ENCODE measurements at places on chromosomes 5 and 9. TPM values are rescaled to one million over a fixed set of nuclear protein-coding genes. Genes with fewer than 3 reads are reported as not detected.

- DNase-seq: no peak
Observed at GRCh38 chr5:175712681-175713085, 54.8 kb downstream of the HRH2 start.

- DNase-seq: no peak
Observed at GRCh38 chr5:37412515-37412914, 33.4 kb downstream of the WDR70 start.

PCDHGC5 gene
- 0.97 TPM for total RNA-seq

- DNase-seq: no peak
Observed at GRCh38 chr9:99361817-99362216, 139.7 kb downstream of the SEC61B start.

DNA sequence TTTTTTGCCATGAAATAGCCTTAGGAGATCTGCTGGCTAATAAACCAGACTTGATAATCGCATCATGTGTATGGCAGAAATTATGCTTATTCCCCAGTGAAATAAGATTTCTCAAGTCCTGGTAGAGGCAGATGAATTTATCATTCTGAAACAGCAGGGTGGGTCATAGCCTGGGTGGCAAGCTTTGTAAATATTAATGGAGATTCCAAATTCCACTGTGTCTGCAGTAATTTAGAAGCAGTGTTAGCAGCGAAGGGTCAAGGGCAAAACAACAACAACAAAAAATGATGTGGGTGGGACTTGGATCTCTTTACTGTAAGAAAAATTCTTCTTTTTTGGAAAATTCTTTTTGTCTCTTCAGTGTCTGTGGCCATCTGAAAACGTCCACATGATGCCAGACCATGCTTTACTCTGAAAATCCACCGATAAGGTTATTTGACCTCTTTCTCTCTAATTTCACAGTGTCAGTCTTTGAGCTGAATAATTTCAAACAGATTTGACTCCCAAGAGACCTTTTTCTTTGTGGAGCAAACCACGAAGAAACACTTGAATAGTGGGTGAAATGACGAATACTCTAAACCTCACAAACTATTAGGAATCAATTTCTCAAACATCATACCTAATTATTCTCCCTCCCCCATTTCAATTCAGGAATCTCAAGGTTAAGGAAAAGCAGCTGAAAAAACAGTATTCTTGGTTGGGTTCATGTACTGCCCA is 106.0 kb upstream of the RPS23 start:
- no peak for DNase-seq

DNA sequence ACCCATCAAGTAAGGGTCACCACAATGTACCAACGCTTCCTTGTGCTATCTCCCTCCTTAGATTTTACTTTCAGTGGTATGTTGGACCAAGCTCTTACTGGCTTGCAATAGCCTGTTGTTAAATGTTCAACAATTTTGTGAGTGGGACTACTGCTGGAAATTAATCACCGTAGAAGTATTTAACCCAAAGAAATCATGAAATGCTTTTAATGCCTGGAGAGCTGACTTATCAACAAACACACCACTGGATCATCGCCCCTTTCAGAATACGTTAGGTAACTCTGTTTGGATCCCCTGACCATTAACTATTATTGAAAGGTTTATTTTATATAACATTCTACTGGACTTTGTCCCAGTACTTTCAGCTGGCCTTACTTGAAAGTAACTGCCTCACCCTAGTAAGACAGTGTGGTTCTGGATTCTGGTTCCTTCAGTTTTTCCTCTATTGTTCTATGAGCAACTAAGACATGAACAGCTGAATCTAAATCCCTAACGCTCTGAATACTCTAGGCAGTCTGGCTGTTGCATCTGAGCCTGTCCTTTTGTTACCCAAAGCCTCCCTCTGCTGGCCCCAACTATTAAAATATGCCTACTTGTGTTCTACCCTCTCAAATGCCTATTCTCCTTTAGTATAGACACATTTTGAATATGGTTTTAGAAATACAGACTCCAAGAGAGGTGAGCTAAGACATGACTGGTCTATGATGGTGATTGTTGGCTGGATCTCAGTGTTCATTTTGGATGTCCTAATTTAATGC is 1203.4 kb upstream of the DMAC1 start:
- no peak for DNase-seq

GRCh38 chr5:174698156-174698555 is 26.2 kb upstream of the MSX2 start:
- DNase-seq: no peak

DNA sequence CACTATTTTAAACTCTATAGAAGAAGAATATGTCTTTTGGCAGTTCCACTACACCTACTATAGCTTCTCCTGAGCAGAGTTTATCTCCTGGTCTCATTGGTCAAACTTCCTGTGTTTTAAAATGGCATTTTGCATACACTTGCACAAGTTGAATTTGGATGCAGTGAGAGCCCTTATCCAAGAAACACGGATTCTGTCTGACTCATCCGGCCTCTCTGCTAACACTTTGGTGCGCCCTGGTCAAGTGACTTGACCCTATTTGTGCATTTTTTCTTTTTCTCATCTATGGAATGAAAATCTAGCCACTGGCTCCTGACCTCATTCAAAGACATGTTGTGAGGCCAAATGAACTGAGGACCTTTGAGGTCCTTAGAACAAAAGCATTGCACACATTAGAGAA is 20.0 kb downstream of the PIP5K1B start:
- DNase-seq: no peak

CAMK4 gene
- 0.63 TPM for total RNA-seq

DNA sequence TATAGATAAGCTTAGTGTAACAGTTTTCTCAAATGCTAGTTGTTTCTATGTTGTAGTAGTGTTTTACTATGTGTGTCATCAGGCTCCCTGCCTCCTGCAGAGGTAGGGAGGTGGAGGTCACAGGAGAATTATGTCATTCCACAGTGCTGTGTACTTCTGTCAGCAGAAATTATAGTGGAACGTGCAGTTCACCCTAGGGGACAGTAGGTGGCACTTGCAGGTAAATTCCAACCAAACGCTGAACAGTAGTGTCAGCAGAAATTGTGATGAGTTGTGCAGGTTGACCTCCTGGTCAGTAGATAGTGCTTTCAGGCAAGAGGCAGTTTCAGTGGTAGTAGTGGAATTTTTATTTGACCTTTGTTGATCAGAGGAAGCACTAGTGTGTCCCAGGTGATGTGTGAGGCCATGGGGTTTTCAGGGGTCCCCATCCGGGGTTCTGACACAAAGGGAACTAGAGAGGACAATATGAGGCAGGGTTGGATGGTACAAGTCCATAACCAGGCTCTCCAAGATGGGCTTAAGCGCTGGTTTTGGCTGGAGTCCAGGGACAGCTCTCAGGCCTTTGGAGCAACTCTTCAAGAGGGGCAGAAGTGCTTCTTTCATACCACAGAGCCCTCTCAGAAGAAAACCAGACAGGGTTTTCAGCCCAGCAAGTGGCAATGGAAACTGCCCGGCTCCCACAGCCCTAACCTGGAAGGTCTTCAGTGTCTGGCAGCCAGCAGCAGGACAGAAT is 402.9 kb downstream of the CYLC2 start:
- no peak for DNase-seq

DNA sequence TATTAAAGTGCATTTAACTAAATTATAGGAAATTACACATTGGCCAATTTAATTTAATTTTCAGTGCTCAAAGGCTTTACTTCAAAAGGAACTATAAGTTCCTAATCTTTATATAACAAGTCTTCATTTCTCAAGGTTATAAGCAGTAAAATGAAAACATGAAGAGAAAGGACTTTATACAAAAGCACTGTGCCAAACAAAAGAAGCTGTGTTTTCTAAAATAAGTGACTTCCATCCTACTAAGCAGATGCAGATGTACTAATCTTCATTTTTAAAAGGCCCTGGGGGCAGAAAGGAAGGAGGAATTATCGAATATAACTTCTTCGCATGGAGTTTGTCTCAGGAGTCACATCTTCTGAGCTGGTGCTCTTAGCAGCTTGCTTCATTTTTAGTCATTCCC is 81.4 kb downstream of the SHC3 start:
- DNase-seq: no peak

DNA sequence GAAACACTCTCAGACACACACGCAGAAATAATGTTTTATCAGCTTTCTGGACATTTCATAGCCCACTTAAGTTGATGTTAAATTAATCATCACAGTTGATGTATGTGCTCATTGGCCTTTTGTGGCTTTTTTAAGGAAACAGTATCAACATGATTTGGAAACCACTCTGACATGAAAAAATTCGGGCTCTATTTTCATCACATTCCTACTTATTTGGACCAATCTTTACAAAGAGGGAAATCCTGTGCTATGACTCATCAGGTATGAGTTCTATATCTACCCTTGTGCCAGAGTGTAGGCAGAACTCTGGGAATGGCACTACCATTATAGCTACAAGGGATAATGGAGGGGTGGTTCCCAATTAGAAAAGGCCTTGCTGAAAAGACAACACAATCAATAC is 388.4 kb upstream of the PTGER4 start:
- no peak for DNase-seq

DNA sequence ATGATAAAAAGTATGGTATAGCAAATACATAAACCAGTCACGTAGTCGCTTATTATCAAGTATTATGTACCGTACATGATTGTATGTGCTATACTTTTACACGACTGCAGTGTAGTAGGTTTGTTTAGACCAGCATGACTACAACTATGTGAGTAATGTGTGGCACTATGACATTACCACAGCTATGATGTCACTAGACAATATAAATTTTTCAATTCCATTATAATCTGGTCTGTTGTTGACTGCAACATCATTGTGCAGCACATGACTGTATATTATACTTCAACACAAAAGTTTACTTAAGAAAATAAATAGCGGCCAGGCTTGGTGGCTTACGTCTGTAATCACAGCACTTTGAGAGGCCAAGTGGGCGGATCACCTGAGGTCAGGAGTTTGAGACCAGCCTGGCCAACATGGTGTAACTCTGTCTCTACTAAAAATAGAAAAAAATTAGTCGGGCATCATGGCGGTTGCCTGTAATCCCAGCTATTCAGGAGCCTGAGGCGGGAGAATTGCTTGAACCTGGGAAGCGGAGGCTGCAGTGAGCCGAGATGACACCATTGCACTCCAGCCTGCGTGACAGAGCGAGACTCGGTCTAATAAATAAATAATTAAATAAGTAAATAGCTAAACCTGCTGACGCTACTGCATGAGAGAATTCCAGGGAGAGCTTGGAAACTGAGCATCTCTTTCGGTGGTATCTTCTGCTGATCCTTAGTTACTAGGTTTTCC is 24.6 kb upstream of the JADE2 start:
- no peak for DNase-seq

DNA sequence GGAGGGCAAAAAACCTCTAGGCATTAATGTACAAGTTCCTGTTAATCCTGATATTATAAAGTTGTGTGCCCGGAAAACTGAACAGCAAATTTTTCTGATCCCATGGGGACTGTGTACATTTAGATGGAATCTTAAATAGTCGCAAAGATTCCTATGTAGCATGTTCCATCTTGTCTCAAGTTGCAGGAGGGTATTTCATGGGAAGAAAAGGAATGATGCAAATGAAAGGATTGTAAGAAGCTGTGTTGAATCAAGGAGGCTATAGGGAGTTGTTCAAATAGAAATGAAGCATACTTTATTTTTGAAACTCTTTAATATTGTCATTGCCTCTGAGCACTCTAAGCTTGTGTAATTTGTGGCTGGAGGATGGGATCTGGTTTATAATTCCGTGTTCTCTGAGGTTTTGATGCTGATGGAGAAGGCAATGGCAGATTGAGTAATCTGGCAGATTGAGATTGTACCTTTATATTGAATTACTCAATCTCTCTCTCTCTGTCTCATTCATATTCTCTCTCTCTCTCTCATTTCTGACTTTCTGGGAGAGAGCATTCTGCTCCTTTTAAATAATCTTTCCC is 288.5 kb downstream of the OSTF1 start:
- DNase-seq: no peak

ANKDD1B gene
- not detected for total RNA-seq

RUSC2 gene
- total RNA-seq: 32.2 TPM

AK8 gene
- total RNA-seq: 0.32 TPM

DNA sequence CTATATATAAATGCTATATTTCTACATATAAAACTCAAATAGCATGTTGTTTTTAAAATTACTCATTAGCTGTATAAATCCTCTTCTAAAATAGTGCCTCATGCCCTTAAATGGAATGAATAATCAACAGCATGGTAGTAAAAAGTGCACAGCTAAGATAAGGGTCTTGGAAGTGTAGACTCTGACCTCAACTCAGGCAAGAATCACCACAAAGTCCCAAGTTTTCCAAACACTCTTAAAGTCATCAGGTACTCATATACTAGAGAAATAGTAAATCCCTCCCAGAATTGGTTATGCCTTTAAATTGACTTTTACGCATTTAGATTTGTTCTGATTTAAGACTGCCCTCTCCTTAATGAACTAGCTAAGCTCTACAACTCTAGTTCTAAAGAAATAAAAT is 113.8 kb downstream of the TMEM161B start:
- DNase-seq: no peak

- DNase-seq: no peak
Observed at GRCh38 chr5:126373375-126374108, 49.7 kb upstream of the GRAMD2B start.

SPINK6 gene
- total RNA-seq: not detected

GKAP1 gene
- 18.3 TPM for total RNA-seq

ARL15 gene
- total RNA-seq: 22.7 TPM

DNA sequence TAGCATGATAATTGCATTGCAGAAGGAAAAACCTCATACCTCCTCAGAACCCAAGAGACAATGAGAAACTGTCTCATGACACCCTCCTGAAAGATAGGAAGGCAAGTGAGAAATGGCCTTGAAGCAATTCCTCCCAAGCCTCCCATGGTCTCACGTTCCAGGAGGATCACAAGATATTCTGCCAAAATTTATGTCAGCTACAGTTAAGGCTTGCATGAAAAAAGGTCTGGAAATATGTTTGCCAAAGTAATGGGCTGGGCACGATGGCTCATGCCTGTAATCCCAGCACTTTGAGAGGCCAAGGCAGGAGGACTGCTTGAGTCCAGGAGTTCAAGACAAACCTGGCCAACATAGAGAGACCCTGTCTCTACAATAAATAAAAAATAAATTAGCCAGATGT is 12.6 kb upstream of the HOMER1 start:
- no peak for DNase-seq

DNA sequence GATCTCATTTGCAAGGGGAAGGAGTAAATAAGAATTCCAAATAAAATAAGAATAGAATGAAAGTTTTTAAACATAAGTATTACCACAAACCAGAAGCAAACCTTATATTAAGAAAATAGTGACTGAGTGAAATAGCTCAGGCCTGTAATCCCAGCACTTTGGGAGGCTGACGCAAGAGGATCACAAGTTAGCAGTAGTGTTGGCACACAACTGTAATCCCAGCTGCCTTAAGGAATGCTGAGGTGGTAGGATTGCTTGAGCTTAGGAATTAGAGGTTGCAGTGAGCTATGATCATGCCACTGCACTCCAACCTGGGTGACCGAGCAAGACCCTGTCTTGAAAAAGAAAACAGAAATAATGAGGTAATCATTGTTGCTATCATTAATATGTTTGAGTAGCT is 47.0 kb downstream of the APC start:
- DNase-seq: no peak
